Effector memory CD8-positive, alpha-beta T cell (primary cell): ENCODE measurements at places on chromosomes 12 and 14.

- no peak for DNase-seq
Observed at GRCh38 chr12:112891093-112892024, 15.4 kb upstream of the OAS1 start.

DNA sequence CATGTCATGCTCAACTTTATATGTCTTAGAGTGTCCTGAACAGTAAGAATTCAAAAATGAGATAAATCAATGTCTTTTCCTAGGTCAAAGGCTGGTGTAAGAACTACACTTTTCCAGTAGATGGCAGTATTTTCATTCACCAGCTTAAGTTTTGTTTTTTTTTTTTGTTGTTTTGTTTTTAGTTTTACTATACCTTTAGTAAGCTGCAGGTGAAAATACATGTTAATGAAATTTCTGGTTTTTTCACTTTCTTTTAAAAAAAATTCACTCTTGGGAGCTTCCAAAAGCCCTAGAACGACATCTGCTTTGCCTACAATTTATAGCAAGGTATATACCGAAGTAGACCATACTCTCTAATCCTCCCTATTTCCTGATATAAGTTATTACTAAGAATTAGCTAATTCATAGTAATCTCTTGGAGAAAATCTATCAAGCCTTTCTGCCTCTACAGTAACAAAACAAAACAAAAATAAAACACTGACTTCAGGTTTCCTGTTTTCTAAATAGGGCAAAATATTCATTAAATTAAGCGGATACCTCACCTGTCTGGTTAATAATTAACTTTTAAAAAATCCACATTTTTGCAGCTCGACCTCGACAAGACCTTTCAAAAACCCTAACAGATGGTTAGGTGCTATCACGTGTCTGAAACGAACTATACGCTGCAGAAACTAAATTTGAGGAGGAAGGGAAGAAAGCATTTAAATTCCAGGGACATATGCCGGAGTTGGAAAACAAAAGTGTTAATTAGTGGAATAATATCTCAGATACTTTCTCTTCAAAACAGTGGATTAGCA, 2.7 kb upstream of the SAMD4A start:
- no peak for DNase-seq

GRCh38 chr14:21382886-21383847, 652 bp downstream of the SUPT16H start:
- peak; percentile 51 for DNase-seq

GRCh38 chr12:27133022-27133590, 50.7 kb upstream of the C12orf71 start:
- no peak for DNase-seq

- DNase-seq: no peak
Observed at GRCh38 chr14:70934084-70934483, 26.8 kb downstream of the PCNX1 start.
